HepG2 (cell line): ENCODE measurements at places on chromosomes 4 and X.

GRCh38 chr4:114997576-114998247 lies 115.7 kb downstream of the NDST4 start:
- no peak for DNase-seq

- DNase-seq = no peak
Observed at GRCh38 chr4:102253860-102254259, 91.4 kb downstream of the SLC39A8 start.

DNA sequence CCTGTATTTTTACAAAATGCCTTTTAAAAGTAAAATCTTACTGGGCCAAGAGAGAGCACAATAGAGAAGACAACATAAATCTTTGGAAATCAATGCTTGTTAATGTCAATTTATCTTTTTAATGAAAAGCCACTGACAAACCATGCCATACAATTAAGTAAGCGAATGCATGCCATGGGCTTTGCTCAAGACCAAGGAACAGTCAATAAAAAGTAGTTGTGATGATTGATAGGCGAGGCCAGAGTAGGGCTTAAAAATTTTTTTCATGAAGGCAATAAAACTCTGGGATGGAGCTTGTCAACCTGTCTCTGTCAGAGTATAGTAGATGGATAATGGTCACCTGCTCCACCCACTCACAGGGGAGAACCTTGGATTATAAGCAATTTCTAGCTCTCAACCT lies 17.5 kb upstream of the GPM6B start:
- no peak for DNase-seq

DNA sequence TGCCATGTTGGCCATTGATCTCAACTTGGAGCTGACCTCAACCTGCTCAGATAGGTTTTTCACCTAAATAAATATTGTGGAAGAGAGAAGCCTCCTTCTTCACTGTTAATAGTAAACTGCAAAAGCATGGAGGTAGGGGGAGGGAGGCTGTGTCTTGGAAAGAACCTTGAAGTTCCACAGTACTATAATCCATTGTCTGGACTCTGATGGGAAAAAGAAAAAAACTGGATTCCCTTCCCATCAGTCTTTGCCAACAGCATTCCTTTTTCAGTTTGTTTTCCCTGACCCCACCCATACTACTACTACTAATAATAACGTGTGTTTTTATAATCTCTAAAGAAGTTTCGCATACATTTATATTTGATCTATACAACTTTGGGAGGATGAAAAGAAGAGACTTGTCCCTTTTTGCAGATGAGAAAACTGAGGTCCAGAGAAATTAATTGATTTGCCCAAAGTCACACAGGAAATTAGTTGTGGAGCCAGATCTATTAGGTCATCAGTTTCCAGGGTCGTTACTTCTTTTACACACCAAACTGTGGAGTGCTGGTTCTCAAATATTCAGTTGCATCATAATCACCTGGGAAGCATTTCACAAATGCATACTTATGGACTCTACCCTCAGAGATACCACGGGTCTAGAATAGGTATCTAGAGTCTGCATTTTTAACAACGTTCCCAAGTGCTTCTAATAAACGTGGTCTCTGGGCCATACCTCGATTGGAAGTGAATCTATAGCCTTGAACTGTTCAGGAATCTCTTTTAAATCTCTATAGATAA lies 59.1 kb downstream of the LUZP4 start:
- DNase-seq = peak; percentile 27

GRCh38 chr4:67371615-67372014 lies 173.7 kb downstream of the CENPC start:
- no peak for DNase-seq

- no peak for DNase-seq
Observed at GRCh38 chrX:39752815-39753214, 344.9 kb downstream of the BCOR start.

GRCh38 chr4:82712561-82712960 lies 86.0 kb downstream of the SCD5 start:
- DNase-seq = no peak

GRCh38 chrX:13691841-13692371 lies 3.0 kb downstream of the RAB9A start:
- DNase-seq = peak; percentile 3

GRCh38 chrX:138191998-138192397 lies 519.5 kb downstream of the FGF13 start:
- peak; percentile 4 for DNase-seq

GRCh38 chr4:127097061-127097460 lies 535.7 kb upstream of the INTU start:
- no peak for DNase-seq
